ENCODE measurements at places on chromosomes 1 and 21.
A peak's percentile ranks its signal among the peaks of the same experiment; 100 is the strongest.

GRCh38 chr1:228169345-228169744 is 3.7 kb downstream of the IBA57 start:
- DNase-seq, result no peak

DNA sequence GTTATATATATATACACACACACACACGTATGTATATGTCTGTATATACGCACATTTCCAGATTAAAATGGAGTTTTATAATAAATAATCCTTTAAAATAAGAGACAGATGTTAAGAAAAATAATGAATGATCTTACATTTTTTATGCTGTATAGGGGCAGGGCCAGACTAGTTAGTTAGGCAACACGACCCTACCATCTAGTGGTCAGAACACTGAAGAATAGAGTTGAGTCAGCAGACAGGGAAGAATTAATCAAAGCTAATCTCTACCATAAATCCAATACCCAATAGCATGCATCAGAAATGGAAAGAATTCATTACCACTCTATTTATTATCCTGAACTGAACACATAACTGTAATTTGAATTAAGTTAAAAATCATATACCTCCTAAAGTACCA is 156.7 kb downstream of the BRINP3 start:
- DNase-seq, result no peak

- DNase-seq, result no peak
Measured at GRCh38 chr1:49293016-49293415, 516.3 kb upstream of the BEND5 start.

DNA sequence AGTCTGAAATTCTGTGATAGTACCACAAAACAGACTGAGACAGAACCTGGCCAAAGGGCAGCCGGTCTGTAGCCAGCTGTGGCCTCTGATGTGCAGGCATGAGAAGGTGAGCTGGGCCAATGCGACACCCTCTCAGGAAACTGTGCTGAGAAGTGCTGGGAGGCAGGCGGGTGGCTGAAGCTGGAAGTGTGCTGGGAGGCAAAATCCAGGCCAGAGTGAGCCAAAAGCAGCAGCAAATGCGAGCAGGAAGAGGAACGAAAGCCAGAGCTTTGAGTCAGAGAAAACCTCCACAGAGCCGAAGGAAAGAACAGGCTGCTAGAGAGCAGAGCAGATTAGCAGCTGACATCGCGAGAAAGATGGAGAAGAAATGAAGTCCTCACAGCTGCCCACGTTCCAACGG is 10.2 kb upstream of the ATP13A2 start:
- no peak for DNase-seq

GRCh38 chr1:11874624-11875023 is 15.9 kb upstream of the NPPB start:
- DNase-seq, result no peak

- peak; percentile 88 for DNase-seq
Measured at GRCh38 chr1:8348777-8349472, 31.0 kb downstream of the SLC45A1 start.

GRCh38 chr1:45518910-45519309 is 2.8 kb downstream of the PRDX1 start:
- no peak for DNase-seq
